ENCODE measurements at places on chromosomes 2 and 18. TPM values are rescaled to one million over a fixed set of nuclear protein-coding genes. Genes with fewer than 3 reads are reported as not detected.

TTR gene
- not detected for total RNA-seq

POU3F3 gene
- not detected for total RNA-seq

EMX1 gene
- total RNA-seq: not detected

ARHGEF33 gene
- 4.0 TPM for total RNA-seq

VIT gene
- total RNA-seq: 126 TPM

Measured in tibial nerve (tissue), 4 donors.